ENCODE measurements at places on chromosomes 5 and 9.

DNA sequence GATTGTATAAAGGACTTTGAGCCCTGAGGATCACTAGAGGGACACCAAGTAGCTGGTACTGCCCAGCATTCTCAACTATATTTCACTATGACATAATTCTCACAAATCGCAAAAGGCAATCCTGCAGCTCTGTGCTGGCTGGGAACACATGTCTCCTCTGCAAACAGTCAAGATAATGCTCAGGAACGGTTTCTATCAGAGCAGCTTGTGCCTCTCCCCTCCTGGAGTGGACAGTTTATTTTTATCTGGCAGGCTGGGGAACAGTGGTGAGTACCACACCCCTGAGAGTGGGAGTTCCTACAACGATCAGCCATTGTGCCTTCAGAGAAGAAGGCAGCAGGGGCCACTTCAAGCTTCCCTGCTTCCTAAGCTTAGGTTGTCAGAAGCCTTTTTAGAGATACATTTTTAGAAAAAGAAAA, 65.8 kb downstream of the ERAP1 start:
- DNase-seq = no peak

- DNase-seq = no peak
Measured at GRCh38 chr5:90020575-90021538, 388.7 kb downstream of the CETN3 start.

- DNase-seq = no peak
Measured at GRCh38 chr9:133604214-133604613, 5.0 kb downstream of the FAM163B start.

DNA sequence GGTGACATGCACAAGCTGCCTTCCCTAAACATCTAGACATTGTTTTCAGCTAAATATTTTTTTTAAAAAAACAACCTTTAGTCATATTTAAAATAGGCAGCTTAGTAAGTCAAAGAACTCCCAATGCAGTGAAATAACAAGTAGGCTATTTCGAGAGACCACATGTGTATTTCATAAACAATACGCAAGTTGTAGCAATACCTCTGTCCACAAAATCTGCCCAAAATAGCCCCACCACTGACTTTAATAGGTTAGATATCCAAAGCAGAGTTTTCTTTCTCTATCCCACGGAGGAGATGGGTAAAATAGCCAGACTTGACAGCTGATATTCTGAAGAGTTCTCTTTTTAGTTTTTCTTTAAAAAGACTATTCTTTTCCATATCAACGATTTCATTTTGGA, 1.2 kb downstream of the SLC24A2 start:
- no peak for DNase-seq

- DNase-seq = no peak
Measured at GRCh38 chr5:61619777-61620518, 287.9 kb downstream of the ZSWIM6 start.

DNA sequence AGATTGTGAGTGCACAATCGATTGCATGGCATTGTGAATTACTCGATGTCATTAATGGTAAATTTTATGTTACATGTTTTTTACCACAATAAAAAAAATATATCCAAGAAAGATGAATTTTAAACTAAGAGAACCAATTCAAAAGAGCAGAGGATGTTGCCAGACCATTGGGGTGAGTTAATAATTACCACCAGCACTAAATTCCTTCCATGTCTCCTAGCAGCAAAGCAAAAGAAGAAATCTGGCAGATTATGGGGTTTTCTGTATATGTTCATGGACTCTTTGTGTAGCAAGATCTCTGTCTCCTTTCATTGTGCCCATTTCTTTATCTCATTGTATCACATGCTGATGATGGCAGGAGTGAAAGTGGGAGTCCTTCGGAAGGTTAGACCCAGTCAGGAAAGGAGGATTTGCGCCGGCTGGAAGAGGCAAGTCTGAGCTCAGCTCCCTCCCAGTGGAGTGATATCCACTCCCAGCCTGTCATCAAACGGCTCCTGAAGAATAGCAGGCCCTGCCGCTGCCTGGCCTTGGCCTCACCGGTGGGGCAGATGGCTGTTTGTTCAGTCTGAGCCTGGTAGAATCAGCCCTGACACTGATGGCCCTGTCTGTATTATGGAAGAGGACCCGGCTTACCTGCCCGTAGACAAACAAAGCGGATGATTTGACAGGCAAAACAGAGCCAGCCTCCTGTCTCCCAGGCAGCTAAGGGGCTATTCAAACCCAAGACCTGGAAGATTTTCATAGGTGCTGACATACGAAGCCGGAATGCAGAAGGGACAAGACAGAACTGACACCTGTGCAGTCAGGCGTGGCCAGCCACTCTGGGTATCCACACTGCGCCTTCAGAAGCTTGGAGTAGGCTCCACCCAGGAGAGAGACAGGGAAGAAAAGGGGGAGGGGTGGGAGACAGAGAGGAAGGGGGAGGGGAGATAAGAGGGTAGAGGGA, 21.9 kb upstream of the FOXE1 start:
- no peak for DNase-seq

DNA sequence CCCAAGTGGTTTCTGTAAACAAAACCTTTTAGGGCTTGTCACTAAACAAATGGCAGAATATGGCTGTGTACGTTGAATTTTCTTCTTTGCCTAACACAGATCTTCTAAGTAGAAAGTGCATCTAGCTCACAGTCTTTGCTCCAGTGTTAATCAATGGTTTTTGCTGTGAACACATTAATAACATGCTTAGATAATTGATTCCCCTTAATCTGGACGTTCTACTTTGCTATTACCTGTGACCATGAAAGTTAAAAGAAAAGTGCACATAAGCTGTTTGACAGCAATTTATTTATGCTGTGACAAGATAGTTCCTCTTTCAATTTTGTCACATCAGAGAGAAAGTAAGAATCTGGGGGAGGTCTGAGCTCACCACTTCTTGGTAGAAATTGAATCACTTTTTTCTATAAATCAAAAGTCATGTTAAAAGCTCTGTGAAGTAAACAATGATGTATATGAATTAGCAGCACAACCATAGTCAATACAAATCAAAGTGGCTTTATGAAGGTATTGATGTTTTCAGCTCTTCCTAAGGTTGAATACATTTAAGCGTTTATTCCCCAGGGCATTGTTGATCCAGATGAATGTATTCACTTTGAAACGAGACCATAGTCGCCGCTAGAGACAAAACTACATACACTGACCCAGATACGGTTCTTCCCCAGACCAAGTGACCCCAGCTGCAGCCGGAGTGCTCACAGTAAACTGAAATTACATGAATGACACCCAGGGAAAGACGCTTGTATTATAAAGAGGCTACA, 174.6 kb upstream of the ZNF608 start:
- DNase-seq = no peak
